HFFc6 (cell line): ENCODE measurements at places on chromosomes 1 and 21. TPM values are rescaled to one million over a fixed set of nuclear protein-coding genes. Genes with fewer than 3 reads are reported as not detected.

The KRTAP19-3 gene
- not detected in 2 replicates for total RNA-seq

The TMEM52 gene
- 0.25 to 0.56 TPM (median 0.27 TPM) in 3 replicates for total RNA-seq

DNA sequence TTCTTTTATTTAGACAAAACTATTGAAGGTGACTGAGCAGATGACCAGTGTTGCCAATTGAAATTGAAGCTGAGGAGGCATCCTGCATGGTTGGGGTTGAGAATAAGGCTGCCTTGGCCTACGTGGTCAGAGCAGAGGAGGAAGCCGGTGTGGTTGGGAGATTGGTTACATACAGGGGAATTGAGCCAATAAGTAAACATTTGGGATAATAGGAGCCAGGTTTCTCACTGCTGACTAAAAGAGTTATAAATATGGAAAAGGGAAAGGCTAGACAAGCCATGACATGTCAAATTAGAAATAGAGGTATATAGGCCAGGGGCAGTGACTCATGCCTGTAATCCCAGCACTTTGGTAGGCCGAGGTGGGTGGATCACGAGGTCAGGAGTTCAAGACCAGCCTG, 15.8 kb downstream of the SNX7 start:
- no peak overlapping the region for H3K4me3 ChIP-seq
- peak overlapping the region; percentile 73 for H3K27ac ChIP-seq
- DNase-seq, result peak; percentile 24

- no peak for DNase-seq
- H3K27ac ChIP-seq, result no peak overlapping the region
- no peaks in the 10 kb centered on the region for H3K27me3 ChIP-seq
These were observed 52.8 kb upstream of the ACTRT2 start for GRCh38 chr1:2968471-2968881.

DNA sequence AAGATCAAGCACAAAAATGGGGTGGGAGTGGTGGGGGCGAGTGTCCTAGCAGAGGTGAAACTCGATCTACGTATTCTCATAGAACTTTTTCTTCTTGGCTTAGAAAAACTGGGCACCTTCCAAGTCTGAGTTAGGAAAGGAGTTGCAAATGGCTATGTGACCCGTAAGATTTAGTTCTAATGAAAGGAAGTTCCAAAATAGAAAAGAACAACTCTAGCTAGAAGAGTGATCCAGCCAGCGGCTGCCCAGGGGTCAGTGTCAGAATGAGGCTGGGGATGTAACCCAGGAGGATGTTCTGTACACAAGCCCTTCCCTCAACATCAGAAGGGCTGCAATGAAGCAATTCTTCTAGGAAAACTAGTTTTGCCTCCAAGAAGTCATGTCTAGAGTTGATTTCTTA, 5.2 kb downstream of the MTARC1 start:
- no peak for DNase-seq
- H3K27ac ChIP-seq, result no peak overlapping the region
- no peak overlapping the region for H3K4me3 ChIP-seq
- H3K4me1 ChIP-seq, result peaks cover under 1% of the 10 kb centered on the region; the same call in 1 of the 2 replicates
